ENCODE measurements at places on chromosomes 16 and 17. TPM values are rescaled to one million over a fixed set of nuclear protein-coding genes. Genes with fewer than 3 reads are reported as not detected.

Gene FBXW10B
- not detected for total RNA-seq

DNA sequence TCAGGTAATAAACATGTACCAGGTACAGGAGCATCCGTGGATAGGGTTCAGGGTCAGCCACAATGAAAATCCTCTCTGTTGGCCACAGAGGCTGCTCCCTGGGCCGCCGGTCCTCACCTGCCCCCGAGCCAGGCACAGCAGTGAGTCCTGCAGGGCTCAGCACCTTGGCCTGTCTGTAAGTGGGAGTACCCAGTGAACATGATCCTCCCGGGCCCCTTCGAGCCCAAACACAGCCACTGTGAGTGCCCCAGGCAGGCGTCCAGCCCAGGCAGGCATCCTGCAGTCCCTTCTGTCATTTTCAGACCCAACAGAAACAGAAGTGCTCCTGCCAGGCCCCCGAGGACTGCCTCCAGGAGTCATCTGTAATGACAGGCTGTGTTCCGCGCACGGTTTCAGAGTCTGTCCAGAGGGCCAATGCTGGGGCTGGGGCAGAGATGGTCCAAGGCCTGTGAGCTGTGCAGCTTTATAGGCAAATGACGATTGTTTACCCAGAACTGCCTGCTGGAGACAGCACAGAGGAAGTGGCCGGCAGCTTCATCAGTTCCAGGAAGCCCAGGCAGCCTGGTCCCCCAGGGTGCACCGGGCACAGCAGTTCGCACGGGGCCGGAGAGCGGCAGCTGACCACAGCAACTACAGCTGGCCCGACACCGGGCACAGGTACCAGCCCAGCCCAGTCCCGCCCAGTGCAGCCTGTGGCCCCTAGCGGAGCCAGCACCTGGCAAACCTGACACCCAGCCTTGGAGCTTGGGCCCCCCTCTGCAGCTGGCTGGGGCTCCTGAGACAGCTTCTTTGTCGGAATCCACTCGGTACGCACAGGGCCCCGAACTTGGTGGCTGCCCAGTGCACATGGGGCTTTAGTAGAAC, 13.2 kb downstream of the SLC7A5 start:
- no peak for DNase-seq

GRCh38 chr16:55297062-55297909, 26.7 kb upstream of the IRX6 start:
- DNase-seq, result no peak

Gene RNF227
- total RNA-seq, result 5.1 TPM

GRCh38 chr16:86575754-86576557, 2.4 kb upstream of the FOXL1 start:
- DNase-seq, result no peak

DNA sequence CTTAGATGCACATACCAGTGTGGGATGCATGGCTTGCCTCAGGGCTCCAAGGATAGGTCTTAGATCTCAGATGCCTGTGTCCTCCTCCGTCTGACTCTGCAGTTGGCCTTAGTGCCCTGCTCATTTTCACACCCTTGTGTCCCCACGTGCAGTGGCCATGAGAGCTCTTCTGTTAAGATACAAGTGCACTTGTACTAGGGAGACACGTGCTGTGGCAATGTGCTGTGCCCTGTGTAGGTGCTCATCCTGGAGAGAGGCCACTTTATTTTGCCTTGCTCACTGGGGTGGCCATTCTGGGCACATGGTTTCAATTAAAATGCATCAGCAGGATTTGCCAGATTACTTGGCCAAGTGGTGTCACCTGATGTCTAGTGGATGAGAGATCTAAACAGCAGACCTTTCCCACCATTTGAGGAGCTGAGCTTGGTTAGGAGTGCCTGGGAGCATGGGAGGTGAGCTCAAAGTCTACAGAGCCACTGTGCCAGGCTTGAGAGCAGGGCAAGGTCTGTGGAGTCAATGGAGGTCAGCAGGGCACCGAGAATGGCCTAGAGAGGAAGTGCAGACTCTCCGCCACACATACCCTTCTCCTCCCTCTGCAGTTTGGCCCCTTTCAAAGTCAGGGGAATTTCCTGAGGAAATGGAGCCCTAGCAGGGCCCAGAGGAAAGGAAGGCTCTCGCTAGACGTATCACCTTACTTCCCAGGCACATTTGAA, 25.2 kb upstream of the SMPD3 start:
- no peak for DNase-seq

DNA sequence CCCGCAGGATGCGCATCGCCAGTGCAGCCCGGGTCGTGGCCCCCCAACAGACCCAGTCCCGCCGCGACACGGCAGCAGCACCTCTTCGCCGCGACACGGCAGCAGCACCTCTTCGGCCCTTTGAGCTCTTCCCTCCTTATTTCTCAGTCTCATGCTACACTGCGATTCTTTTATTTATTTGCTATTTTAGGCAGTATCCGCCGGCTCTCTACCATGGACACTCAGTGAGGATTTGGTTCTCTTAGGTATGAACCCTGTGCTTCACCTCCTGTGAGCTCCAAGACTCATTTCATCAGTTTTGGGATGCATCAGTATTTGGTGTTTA, 8.3 kb upstream of the MAP2K3 start:
- DNase-seq, result no peak

DNA sequence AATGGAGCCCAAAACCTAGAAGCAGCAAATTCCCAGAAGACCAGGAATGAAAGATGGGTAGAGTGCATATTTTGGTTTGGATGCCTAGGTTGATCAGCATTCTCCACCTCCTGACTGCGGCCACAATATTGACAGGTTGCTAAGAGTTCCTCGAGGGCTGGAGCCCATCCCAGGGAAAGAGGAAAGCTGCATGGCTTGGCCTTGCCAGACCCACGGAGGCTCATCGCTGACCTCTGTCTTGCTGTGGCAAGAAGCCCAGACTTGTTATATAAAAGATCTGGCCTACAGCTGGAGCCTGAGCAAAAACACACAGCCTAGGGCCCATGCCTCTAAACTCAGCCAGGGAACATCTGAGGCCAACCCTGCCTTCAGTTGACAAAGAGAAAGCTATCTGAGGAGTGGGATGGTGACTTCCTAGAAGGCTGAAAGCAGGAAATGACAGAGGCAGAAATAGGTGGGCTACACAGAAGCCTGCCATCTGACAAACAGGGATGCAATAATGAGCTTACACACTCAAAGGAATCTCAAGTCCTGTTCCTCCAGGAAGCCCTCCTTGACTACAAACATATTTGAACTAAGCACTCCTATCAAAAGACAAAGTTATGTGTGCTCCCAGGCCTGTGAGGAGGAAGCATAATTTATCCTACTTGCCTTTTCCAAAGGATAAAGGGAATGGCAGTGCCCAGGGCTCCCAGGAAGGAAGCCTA, 22.5 kb upstream of the SLC35B1 start:
- DNase-seq, result peak; percentile 93

DNA sequence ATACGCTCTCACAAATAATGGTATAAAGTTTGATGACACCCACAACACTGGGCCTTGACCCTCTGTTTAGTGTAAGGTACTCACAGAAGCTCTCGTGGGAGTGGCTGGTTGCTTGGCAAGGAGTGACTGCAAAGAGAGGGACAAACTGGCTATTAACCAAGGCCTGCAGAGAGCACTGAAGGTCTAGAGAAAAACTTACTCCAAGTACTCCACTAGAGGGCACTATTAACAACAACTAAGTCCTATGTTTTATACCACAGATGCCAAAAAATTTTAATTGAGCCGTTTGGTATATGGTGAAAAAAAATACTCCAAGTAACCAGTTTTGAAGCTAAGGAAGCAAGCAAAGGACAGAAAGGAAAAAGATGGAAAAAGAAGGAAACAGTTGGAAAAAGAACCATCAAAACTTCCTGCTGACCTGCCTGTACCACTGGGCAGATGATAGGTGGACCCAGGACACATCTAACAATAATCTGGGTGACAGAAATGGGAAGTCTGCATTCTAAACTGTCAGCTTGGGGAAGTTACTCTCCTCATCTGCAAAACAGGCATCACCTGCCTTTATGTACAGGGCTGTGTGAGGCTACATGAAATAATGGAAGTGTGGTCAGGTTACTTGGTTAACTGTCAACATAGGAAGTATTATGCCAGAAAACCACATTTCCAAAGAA, 23.2 kb downstream of the DYNC1LI2 start:
- no peak for DNase-seq

Gene TBC1D3H
- total RNA-seq, result not detected
